ENCODE measurements at places on chromosomes 4 and X.

- DNase-seq = no peak
These were observed 251.5 kb downstream of the RASL11B start for GRCh38 chr4:53113431-53114225.

GRCh38 chrX:136354201-136354600, 53.4 kb downstream of the ADGRG4 start:
- DNase-seq = no peak

- no peak for DNase-seq
These were observed 202.5 kb downstream of the PCDH7 start for GRCh38 chr4:30922625-30923024.

GRCh38 chr4:170051402-170051801, 25.2 kb upstream of the MFAP3L start:
- no peak for DNase-seq

DNA sequence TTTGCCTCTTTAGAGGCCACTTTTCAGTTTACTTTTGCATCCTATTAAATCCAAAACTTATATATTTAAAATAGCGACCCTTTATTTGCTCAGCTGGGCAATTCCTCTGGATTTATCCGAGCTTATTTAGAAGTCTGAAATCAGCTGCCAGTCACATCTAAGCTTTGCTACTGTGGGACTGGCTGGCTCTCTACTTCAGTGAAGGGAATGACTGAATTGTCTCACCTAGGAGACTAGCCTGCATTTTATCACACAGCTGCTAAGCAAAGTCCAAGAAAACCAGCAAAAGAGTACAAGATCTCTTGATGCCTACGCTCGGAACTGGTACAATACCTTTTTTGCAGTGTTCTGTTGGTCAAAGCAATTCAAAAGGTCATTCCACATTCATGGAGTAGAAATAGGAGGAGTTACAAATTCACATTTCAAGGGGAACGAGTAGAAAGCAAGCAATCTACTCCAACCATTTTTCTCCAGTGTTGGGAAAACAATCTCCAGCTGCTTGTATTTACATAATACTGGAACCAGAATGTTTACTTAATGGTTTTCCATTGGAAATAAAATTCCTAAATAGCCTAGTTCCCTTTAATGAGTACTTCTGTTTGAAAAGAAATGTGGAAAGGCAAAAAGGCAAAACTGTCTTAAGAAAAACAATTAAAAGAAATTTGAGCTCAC, 160.2 kb downstream of the MAGEB5 start:
- DNase-seq = no peak

DNA sequence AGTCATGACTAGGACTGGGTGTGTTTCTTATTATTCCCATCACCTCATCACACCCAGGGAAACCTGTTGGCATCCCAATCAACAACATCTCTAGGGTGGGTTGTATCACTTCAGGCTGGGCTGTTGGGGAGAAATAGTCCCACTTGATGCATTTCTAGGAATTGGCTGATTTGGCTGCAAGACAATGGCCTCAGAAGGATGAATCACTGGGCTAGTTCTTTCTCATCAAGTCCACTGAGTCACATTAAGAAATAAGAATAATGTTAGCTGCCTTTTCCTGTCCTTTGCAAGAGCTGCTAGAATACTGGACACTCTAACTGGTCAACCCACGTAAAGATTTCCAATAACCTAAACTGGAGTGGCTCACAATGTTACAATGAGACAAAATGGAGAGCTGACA, 104.2 kb downstream of the CHRDL1 start:
- no peak for DNase-seq

DNA sequence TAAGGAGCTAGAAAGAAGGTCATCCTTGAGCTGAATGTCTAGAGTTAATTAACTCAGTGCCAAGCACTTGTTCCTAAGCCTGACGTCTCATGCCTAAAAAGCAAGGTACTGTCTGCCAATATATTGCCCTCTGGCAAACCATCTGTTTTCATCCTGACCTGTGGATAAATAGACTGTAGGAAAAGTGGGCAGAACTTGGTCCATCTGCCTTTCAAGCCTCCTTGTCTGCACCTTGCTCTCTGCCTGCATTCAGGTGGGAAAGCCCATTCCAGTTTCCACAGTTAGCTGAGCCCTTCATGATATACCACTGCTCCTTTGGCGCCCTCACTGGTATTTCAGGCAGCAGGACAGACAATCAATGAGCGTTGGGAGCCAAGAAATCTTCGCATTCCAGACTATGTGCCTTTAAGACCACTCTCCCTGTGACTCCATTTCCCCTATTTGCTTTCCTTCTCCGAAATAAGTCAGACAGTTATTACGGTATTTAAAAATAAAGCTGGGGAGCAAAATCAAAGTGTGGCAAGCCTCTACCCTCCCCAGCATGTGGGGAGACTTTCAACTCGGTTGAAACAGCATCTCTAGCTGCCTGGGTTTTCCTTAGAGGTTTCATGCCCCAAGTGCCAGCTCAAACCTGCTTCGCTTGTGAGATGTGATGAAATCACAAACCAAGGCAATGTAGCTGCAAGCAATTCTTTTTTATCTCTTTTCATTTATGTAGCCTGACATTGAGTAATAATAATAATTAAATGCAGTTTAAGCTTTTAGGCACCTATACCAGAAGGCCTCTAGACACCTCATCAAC, 2.5 kb upstream of the CCDC149 start:
- DNase-seq = no peak

GRCh38 chr4:168784786-168785461, 225.1 kb downstream of the CBR4 start:
- no peak for DNase-seq

GRCh38 chr4:168541266-168541953, 44.6 kb downstream of the PALLD start:
- no peak for DNase-seq

DNA sequence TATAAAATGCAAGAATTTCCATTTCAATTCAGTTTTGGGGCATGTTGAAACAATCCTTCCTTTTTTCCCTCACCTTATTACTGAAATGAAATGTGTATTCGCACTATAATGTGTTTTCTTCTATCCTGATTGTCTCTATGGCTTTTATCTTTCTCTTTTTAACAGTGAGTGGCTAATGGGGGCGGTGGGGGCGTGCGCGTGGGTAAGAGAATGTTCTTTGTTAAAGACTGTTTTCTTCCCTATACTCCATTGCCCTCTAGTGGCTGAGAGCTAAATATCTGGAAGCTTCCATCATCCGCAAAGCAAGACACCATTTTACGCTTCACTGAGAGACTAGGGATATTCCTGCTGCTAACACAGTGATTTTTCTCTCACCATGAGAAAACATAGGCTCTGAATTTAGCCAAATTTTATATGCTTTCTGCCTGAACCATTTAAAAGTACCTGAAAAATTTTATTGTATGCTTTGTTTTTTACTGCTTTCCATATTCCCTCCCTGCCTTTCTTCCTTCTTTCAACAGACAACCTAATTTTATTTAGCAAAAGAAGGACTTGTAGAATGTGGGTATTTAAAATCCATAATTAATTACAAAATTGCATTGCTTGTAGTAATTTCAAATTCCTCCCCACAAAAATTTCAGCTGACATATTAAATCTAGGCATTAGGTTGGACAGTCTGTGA, 194.0 kb downstream of the GASK1B start:
- no peak for DNase-seq

- DNase-seq = no peak
These were observed 3.8 kb downstream of the SGMS2 start for GRCh38 chr4:107828315-107829090.

DNA sequence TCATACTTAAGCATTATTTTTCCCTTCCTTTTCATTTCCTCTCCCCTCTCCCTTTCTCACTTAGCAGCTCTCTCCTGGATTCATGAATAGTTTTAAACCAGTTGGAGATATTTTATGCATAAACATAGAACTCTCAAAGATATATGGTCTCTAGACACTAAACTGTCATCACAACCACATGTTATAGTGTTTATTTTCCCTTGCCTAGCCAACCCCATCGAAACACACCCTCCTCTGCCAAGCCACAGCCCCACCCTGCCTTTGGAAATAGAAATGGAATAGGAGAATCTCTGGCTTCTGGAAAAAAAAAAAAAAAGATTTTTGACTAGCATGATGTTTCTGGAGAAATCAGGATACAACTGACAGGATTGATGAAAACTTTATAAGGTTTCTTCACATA, 64.8 kb upstream of the RBPJ start:
- no peak for DNase-seq

- no peak for DNase-seq
These were observed 271.2 kb upstream of the AGA start for GRCh38 chr4:177713454-177713853.

DNA sequence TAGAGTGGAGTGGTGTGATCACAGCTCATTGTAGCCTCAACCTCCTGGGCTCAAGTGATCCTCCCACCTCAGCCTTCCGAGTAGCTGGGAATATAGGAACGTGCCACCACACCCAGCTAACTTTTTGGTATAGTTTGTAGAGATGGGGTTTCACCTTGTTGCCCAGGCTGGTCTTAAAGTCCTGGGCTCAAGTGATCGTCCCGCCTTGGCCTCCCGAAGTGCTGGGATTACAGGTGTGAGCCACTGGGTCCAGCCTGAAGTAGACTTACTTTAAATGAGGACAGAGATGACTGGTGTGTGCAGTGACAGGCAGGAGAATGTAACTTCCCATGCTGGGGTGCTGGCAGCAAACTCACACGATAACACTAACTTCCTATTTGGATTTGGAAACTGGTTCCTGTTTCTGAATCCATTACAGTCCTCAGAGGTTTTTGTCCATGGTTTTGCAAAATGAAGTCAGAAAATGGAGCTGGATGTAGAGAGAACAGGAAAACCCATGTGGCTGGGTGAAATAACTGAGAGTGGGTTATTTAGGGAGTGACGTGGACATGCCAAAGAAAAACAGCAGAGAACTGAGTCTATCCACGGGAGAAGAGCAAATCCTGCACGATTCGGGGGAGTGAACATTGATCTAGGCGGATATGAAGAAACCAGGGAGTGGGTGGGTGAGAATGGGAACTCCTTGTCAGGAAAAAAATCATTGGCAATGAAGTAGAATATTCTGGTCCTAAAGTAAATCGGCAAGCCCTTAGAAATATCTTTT, 95.6 kb downstream of the GATB start:
- no peak for DNase-seq

DNA sequence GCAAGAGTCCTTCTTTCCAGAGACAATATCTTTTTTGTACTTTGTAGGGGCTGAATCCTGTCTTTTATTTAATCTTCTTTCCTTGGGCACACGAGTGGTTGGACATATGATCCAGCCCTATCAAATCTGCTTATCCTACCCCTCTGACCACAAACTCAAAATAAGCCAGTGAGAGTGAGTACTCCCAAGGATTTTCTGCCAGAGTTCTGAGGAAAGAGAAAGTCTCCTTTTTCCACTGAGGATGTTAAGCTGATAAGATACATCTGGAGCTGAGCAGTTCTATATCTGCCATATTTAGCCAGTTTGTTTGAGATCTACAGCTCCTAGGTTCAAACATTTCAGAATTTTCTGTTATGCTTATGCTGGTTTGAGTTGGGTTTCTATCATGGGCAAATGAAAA, 134.8 kb upstream of the NWD2 start:
- no peak for DNase-seq

DNA sequence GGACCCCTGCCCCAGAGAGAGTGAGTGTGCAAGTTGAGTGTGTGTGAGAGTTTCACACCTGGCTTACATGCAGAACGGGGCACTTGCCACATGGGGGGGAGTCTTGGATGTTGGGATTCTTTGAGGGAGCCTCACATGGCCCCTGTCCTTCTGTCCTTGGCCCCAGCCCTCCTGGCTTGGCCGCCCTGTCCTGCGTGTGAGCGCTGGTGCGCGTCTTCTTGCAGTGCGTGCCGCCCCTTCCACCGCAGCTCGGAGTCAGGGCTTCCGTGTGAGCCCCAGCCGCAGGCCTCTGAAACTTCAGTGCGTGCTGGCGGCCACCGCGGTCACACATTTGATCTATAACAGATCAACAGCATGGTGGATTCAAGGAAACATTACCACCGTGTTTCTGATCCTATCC, 30.1 kb upstream of the HGFAC start:
- DNase-seq = no peak

DNA sequence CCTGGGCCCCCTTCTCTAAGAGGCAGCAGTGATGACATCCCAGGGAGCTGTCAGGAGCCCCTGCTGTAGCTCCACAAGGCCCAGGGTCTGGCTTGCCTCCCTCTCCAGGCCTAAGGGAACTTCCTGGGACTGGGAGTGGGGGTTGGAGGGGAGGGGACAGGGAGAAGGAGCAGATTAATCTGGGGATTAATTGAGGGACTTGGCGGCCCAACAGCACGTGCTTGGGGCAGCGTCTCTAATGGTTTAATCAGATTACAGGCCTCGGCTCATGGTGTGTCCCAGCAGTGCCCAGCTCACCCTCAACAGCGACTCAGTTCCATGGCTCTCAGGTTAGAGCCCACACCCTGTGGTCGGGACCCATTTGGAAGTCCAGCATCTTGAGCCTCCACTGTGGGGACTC, 47.9 kb downstream of the EFNB1 start:
- no peak for DNase-seq

GRCh38 chrX:394830-395229, 8.1 kb upstream of the PPP2R3B start:
- DNase-seq = no peak

DNA sequence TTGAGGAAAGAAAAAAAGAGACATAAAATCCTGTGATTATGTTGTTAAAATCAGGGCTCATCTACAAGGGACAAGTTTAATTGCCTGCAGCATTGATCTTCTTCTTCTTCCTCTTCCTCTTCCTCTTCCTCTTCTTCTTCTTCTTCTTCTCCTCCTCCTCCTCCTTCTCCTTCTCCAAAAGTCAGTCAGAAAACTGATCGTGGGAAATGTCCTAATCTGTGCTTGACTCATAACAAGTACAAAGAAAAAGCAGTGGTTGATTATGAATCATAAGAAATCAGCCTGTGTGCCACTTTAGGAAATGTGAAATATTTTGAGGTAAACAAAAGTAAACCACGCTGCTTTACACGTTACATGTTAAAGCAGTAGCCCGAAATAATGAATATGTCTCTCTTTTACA, 2.7 kb upstream of the ATP10D start:
- no peak for DNase-seq

GRCh38 chrX:8374041-8374825, 90.4 kb upstream of the VCX3B start:
- no peak for DNase-seq

DNA sequence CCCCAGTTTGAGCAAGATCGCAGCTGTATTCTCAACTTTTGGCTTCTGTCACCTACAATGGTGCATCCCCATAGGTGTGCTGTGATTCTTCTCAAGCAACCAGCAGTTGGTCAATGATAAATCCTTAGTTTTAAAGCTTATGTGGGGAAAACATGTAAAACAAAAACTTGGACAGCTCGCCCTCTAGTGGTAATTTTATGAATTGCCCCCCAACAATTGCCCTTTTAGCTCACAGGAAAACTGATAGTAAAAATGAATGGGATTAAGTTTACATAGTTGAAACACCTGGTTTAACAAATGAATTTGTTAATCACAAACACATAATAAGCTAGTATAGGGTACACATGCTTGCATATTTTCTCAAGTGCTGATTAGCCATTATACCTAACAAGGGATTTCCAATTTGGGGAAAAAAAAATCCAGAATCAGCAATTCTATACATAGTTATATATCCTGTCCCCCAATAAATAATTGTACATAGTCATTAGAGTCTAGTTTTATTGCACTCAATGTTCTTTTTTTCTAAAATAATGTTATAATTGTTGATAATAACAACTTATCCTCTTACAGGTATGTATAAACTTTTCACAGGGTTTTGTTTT, 30.1 kb downstream of the TEX13A start:
- no peak for DNase-seq

GRCh38 chr4:47771020-47771419, 66.8 kb downstream of the CORIN start:
- DNase-seq = no peak

All from stimulated activated CD8-positive, alpha-beta memory T cell treated with anti-CD3 and anti-CD28 coated beads, Interleukin-7, amount 100 ng/mL, for 1 hour (primary cell).